ENCODE measurements at places on chromosomes 4 and X.

- DNase-seq, result no peak
Observed at GRCh38 chr4:33111117-33111516, 2390.9 kb downstream of the PCDH7 start.

DNA sequence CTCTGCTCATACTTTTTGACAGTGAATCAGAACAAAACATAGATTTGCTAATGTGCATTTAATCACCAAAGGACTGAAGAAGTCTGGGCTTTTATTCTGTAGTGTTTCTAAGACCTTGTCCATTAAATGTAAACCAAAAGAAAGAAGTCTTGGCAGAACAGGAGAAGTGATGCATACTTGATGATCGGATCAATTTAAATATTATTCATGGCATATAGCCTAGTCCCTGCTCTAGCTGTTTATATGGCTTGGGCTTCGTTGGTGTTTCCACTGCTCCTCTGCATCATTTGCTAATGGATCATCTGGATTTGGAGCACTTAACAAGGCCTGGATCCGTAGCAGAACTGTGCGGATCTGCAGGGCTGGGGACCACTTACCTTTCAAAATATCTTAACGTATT is 566.6 kb downstream of the GALNTL6 start:
- DNase-seq, result no peak

DNA sequence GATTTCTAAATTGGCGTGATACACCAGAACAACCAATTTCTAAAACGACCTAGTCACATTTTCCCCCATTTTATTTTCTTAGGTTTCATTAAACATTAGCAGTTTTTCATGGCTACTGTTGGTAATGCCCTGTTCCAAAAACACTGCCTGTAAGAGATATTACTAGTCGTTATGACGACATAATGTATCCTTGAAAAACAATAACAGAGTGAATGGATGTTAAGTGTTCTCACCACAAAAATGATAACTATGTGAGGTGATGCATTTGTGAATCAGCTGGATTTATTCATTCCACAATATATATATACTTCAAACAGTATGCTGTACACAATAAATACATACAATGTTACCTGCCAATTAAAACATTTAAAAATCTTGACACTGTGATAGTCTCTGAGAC is 1147.6 kb upstream of the PCDH10 start:
- no peak for DNase-seq

DNA sequence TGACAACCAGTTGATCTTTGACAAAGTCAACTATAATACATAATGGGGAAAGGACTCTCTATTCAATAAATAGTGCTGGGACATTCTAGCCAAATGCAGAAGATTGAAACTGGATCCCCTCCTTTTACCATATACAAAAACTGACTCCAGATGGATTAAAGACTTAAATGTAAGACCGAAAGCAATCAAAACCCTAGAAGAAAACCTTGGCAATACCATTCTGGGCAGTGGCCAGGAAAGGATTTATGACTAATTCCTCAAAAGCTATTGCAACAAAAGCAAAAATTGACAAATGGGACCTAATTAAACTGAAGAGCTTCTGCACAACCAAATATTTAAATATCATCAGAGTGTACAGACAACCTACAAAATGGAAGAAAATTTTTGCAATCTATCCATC is 185.1 kb downstream of the NPNT start:
- DNase-seq, result no peak

Measured in C1 segment of cervical spinal cord (tissue), 14 donors.